Hematopoietic multipotent progenitor cell treated with erythropoietin and hydrocortisone succinate and interleukin-3 and kit ligand, for 4 days (in vitro differentiated cells): ENCODE measurements at places on chromosomes 7 and 10.

DNA sequence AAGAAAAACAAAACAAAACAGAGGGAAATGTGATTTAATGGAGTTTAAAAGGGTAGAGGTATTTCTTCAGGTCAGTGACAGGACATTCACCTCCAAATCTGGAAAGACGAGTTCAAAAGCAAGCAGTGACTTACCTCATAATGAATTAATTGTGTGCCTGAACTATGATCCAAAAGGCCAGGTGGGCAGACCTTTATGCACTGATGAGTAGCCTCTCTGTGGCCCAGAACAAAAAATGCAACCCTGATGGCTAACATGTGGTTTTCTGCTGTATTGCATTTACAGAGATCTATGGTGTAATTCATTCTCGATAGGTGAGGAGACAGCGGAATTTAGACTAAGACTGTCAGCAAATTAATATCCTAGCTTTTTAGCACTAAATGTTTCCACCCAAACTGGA lies 142.0 kb downstream of the HDAC9 start:
- no peak for DNase-seq

- DNase-seq: no peak
These were observed 222.2 kb downstream of the C7orf25 start for GRCh38 chr7:42689626-42690025.

DNA sequence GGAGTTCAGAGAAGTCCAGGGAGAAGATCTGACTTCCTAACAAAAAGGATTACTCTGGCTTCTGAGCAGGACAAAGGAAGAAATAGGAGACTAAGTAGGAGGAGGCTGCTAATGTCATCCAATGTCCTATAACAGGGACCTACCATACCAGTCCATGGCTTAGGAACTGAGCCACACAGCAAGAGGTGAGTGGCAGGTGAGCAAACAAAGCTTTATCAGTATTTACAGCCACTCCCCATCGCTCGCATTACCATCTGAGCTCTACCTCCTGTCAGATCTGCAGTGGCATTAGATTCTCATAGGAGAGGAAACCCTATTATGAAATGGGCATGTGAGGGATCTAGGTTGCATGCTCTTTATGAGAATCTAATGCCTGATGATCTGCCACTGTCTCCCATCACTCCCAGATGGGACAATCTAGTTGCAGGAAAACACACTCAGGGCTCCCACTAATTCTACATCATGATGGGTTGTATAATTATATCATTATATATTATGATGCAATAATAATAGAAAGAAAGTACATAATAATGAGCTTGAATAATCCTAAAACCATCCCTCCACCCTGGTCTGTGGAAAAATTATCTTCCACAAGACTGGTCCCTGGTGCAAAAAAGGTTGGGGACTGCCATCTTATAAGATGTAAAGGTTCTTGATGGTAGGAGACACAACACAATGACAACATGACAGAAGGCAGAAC lies 487.4 kb downstream of the PLXDC2 start:
- DNase-seq: no peak

DNA sequence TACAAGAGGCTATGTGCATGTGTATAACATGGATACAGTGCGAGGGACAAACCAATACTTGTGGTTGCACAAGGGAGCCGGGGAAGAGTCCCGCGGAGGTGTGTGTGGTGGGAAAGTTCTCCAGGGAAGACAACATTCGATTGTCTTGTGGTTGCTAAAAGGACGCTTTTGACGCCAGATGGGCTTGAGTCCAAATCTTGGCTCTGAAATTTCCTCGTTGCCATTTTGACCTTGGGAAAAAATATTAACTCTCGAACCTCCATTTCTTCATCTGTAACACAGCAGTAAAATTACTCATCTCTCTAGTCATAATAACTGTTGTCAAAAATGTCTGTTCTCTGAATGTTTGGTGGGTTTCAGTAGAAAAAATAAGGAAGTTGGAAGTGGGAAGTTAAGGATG lies 16.5 kb downstream of the PLXDC2 start:
- DNase-seq: peak; percentile 10

GRCh38 chr7:144497282-144497681 lies 93.8 kb upstream of the NOBOX start:
- no peak for DNase-seq

DNA sequence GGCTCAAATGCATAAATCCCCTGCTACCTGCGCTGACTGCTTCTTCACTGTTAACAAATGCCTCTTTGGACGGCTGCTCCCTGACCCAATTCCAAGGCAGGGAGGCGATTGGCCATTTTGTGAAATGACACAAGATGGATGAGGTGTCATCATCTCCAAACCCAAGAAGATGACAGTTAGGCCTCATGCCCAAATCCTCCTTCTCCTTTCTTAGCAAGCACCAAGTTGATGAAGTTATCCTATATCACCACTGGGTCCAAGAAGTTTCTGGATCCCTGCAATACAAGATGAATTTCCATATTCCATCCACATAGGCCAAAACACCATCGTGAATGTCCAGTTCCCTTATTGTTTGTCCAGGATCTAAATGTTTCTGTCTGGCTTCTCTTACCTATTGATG lies 98.5 kb upstream of the RAB11FIP2 start:
- no peak for DNase-seq

- DNase-seq: no peak
These were observed 220.7 kb downstream of the WDR11 start for GRCh38 chr10:121071901-121072300.

DNA sequence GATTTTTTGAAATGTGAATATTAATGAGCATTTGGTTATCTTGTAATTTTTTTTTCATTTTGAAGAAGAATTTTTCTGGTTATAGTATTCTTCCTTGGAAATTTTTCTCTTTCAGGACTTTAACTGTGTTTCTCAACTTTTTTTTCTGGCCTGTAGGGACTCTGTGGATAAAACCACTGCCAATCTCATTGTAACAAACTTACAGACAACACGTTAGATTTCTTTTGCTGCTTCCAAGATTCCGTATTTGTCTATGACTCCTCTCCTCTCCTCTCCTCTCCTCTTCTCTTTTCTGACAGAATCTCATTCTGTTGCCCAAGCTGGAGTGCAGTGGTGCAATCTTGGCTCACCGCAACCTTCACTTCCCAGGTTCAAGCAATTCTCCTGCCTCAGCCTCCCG lies 19.4 kb upstream of the ZNF92 start:
- DNase-seq: no peak

DNA sequence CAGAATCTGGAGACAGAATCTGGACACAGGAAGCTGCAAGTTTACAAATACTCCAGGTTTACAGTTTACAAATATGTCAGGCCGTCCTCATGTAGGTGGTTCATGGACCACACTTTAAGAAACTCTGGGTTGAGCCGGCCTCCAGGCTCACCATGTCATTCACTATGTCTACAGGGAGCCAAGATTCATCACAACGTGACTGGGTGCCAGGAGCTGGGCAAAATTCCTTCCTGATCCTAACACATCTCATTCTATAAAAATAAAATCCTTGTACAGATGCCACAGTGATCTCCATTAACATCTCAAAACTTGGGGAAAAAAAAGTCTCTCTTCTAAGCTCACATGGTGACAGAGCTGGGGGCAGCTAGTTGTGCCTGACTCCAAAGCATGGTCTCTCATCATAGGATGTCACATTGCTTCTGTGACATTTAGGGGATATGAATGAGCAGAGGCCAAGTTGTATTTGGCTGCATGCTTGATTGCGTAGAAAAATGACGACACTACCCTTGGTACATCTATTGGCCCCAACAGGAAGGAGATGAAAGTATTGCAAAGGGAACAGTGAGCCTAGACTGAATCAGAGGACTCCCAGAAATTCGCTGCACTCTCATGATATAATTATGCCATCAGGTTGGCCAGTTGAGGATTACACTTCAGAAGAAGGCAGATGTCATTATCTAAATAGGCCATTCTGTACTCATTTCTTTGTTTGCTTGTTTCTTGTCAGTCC lies 35.9 kb downstream of the MTURN start:
- DNase-seq: no peak

GRCh38 chr10:10855151-10855581 lies 162.5 kb upstream of the CELF2 start:
- no peak for DNase-seq

GRCh38 chr7:55570939-55571338 lies 1.4 kb downstream of the VOPP1 start:
- DNase-seq: no peak

DNA sequence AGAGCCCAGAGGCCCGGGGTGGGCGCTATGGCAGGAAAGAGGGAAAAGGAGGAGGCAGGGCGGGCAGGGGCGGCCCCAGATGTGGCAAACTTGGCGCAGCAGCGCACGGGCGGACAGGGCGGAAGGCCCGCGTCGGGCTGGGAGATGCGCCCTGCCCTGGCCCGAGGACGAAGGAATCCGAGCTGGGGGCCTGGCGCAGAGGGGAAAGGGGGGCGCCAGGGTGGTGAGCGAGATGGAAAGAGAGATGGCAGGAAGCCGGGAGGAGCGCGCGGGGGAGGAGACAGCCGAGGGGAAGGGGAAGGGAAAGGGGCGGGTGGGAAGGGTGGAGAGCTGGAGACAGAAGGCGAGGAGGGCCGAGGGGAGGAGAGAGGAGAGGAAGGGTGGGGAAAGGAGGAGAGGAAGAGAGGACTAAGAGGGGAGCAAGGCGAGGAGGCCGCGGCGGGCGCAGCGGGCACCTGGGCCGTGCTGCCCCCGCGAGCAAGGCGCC lies at the start of gene MARVELD1:
Gene MARVELD1 (plus strand): TSS at position 392 of the 487 bp plus-strand sequence. CDS start 147 bp downstream, outside the sequence.
- DNase-seq: peak; percentile 83

DNA sequence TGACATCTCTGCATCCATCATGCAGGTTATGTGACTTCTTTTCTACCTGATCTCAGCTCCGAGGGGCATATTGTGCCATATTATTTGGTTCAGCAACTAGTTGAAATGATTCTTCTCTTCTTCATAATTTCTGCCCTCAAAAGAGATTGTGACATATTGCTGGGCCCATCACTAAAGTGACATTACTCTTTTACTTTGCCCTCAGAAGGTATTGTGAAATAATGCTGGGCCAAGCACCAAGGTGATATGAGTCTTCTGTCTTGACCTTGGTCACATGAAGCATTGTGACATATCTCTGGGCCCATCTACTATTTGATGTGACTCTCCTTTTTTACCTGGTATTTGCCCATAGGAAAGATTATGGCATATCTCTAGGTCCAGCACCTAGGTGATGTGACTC lies 33.9 kb upstream of the ZNF107 start:
- no peak for DNase-seq

GRCh38 chr7:149867762-149868622 lies 5.8 kb upstream of the ATP6V0E2 start:
- DNase-seq: no peak

DNA sequence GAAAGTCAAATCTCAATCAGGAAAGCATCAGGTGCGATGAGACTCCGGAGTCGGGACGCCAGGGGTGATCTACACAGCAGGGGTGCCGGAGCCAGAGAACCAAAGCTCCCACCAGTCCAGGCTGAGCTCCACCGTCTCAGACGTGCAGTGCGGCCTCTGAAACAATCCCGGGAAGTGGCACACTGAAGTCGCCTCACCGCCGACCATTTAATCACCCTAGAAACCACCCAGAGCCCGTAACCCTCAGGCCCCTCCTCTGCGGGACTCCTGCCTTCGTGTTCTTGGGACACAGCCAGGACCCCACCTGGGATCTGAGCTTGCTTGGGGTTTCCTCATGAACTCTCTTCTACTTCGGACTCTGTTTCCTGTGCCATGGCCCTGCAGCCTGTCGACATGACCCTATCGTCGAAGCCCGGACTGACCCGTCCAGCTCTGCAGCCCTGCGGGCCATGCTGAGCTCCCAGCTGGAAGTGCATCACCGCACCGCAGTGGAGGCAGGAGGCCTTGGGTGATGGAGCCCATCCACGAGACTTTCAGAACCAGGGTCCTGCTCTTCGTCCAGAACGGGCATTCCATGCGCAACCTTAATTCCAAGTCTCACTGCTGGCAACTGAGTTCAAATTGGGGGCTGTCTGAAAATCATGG lies 266.4 kb downstream of the PTPRN2 start:
- DNase-seq: no peak

DNA sequence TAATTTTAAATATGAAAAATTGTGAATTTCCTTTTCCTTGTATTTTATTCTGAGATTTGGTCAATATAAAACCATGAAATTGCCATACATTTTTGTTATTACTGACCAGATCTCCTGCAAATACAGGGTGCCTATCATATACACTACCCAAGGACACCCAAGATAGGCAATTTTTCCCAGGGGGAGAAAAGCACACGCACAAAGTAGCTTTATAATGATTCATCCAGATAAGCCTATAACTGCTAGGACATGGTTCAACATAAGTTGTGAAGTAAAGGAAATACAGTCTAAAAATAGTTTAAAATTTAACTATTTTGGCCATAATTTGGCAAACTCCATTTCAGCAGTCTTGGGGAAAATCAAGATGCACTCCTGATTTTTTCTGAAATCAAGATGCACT lies 4.8 kb downstream of the RUFY2 start:
- no peak for DNase-seq

- DNase-seq: no peak
These were observed 10.4 kb upstream of the NACAD start for GRCh38 chr7:45098983-45099839.

GRCh38 chr7:70312336-70312735 lies 714.1 kb downstream of the AUTS2 start:
- no peak for DNase-seq

- DNase-seq: no peak
These were observed 70.1 kb upstream of the RAB11FIP2 start for GRCh38 chr10:118116715-118117449.

DNA sequence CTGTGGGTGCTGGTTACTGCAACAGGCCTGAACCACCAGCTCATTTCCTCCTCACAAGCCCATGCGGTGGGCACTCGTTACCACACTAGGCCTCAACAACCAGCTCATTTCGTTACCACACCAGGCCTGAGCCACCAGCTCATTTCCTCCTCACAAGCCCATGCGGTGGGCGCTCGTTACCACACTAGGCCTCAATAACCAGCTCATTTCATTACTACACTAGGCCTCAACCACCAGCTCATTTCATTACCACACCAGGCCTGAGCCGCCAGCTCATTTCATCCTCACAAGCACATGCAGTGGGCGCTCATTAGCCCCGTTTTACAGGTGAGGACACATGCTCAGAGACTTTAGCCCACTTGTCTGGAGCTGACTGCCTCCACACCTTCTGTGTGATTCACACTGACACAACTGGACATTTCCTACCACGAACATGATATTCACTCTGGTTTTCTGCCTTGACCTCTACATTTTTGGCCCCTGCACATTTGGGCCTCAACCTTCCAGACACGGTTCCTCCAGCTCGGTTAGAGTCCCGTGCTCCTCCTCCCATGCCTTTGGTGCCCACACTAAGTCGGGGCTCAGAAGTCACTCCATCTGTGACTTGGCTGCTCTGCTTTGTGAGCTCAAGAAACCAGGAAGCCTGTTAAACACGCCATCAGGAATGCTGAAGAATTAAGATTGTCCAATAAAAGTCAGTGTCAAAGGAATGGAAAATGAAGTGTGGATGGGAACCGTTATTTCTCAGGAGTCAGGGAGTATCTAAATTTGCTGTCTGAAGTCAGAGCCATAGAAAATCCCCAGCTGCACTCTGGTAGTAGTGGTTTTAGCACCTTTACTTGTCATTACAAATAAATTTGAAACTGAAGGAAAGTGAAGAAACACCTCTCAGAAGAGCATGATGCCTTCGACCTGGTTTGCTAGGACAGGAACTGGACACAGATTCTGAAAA lies 55.8 kb upstream of the LANCL2 start:
- DNase-seq: peak; percentile 8
